Activated naive CD8-positive, alpha-beta T cell treated with anti-CD3 and anti-CD28 coated beads, Interleukin-2, amount 50 U/mL, for 16 hours (primary cell): ENCODE measurements at places on chromosomes 3 and 15.

- no peak for DNase-seq
These were observed 170.3 kb downstream of the ZPLD1 start for GRCh38 chr3:102605153-102605552.

GRCh38 chr3:14514323-14514720 lies 25.8 kb downstream of the GRIP2 start:
- DNase-seq, result no peak

- no peak for DNase-seq
These were observed 25.6 kb downstream of the FEM1B start for GRCh38 chr15:68303134-68303533.

DNA sequence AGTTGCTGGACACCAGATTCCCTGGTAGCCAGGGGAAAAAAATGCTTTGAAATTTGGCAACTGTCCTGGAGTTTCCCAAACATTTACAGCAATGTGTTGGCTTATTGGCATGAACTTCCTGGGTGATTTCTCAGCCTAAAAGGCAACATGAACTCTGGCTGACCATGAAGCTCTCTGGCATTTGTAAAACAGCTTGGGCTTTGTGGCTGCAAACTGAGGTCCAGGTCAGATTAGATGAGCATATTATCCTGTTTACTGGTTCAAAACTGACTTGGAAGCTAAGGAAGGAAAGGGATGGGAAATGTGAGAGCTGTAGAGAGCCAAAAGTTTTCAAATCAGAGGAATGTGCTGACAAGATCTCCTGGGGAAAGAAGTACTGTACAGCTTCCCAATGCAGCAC lies 139.0 kb downstream of the P3H2 start:
- DNase-seq, result no peak

- no peak for DNase-seq
These were observed 53.7 kb upstream of the GYG1 start for GRCh38 chr3:148937467-148938255.

DNA sequence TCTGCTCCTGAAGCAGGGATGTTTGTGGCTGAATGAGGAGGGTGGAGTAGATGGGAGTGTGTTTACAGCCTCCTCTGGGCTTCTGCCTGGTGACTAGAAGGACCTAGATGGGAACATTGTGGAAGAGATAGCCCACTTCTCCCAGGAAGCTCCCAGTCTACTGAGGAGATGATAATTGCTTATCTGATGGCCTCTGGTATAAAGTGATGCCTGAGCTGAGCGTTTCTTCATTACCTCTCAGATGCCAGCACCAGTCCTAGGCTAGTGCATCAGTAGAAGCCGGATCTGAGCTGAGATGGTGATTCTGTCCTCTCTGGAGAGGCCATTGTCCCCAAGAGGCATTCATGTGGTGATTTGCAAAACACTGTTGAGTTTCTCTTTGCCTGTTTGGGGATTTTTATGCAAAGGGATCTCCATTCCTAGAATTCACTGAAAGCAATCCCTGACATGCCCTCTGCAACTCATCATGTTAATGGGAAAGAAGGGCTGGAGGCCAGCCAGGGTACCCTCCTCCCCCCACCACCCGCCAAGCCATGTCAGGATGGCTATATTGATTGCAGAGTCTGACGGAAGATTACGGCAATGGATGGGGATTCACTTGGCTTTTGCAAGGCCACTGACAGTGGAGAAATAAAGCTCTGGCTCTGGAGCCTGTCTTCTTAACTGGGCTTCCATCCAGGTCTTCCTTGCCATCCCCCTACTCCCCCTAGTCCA lies 166.4 kb upstream of the ROPN1 start:
- no peak for DNase-seq

GRCh38 chr3:126987596-126987995 lies 4.7 kb downstream of the PLXNA1 start:
- DNase-seq, result no peak

DNA sequence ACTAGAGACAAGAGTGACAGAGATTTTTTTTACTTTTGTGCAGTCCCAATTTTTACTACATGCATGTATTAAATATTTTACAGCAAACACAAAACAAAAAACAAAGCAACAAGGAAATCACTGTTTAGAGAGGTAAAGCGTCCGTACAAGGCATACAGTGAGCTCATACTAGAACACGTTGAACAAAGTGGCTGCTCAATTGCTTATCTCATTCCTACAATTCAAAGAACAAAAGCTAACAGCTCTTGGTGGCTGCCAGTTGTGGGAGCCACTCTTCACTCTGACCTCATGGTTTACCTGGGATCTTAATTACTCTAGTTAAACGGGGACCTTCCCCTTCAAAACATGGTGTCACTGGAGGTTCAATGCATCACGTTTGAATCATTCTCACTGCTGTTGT lies 7.6 kb upstream of the ARHGEF26 start:
- no peak for DNase-seq

GRCh38 chr15:74630284-74631086 lies 14.8 kb downstream of the CLK3 start:
- DNase-seq, result no peak

GRCh38 chr3:188010478-188010877 lies 143.5 kb upstream of the LPP start:
- DNase-seq, result no peak

GRCh38 chr3:59426821-59427565 lies 377.2 kb upstream of the CFAP20DC start:
- no peak for DNase-seq

- DNase-seq, result no peak
These were observed 12.2 kb downstream of the GBE1 start for GRCh38 chr3:81749265-81749664.

DNA sequence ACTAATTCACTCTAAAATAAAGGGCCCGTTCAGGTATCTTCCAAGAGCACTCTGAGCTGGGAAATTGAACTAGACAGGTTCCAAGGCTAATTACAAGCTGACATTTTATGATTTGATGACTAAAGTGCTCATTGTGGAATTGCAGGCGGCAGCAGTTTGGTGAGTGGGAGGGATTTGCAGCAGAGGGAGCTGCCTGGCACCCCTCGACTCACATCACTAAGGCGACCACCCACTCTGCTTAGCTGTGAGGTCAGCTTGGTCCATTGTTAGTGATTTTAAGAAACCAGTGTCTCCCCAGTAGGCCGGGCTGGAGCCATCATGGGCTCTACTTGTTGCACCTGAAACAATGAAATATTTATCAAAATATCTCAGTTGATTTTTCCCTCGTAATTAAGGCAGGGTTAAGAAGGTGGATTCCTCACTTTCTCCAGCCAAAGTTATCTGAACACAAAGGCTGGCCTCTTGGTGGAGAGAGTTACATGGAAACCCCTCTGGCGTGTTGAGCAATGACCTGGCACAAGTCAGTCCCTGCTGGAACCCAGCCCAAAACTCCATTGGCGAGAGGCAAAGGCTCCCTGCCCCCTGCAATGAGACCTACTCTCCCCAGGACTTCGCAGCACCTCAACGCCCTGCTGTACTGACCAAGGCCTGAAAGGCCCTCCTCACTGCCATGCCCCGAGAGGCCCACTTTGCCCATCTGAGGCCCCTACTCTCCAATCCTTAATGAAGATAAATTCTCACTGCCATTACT lies 65.0 kb upstream of the ATP2B2 start:
- no peak for DNase-seq

DNA sequence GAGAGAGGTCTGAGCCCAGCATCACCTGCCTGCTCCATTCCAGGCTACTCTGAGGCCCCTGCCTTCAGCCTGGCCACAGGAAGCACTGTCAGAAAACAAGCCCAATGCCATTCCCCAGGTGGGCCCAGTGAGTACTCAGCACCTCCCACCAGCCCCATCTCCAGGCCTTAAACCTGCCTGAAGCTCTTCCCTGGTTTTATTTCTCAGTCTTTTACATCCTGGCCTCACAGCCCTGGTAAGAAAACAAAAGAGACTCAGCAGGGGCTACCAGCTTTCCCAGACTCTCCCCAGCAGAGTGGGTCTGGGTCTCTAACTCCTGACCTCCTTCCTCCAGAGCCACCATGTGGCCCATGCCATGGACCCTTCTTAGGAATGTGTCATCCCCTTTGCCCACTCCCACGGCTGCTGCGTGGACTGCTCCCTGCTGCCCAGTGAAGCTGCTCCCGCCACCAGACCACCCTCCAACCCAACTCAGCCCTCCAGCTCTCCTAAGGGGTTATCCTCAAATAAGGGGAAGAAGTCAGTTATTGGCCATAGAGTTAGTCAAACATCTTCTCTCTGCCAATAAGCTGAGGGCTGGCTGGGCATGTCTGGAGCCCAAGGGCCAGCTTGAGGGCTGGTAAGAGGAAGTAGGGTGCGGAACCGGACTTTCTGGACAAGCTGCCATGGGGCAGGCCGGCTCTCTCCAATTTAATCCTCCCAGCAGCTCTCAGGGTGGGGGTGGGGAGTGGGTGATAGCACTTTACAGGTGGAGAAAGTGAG lies 116.7 kb upstream of the LINGO1 start:
- DNase-seq, result no peak

GRCh38 chr3:89742546-89742945 lies 635.1 kb downstream of the EPHA3 start:
- DNase-seq, result no peak

GRCh38 chr3:44130249-44130648 lies 111.4 kb upstream of the TOPAZ1 start:
- no peak for DNase-seq

- DNase-seq, result no peak
These were observed 4.4 kb upstream of the MBNL1 start for GRCh38 chr3:152264378-152264777.

DNA sequence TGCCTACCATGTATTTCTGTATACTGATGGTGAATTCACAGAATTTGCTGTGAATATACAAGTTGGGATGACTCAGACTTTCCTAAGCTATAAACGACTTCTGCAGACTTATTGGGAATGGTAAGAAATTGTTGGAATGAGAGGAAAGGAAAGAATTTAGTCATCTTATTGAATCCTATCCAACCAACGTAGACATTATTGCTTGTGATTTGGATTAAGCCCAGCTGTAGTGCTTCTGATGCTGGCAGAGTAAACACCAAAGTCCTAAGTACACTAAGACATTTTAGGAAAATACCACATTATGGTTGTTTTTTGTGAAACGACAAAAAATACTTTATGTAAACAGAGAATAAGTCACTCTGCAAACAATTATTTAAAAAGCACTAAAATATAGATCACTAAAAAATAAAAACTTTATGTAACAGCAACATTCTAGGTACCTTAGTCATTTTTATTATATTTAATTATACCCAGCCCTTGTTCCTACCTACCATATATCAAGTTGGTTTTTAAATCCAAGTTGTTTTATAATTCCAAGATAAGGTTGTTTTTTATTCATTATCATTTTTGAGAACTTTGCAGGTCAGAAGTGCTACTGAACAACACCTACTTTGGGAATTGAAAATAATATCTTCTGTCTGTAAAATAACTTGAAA lies 99.2 kb upstream of the MLF1 start:
- no peak for DNase-seq

DNA sequence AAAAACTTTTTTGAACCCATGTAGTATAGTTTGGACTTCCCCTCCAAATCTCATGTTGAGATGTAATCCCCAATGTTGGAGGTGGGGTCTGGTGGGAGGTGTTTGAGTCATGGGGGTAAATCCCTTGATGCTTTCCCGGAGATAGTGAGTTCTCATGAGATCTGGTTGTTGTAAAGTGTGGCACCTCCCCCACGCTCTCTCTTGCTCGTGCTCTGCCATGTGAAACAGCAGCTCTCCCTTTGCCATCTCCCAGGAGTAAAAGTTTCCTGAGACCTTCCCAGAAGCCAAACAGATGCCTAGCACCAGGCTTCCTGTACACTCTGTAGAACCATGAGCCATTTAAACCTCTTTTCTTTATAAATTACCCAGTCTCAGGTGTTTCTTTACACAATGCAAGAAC lies 16.0 kb upstream of the RNU6-1 start:
- DNase-seq, result no peak

GRCh38 chr15:51735228-51736010 lies 2.0 kb downstream of the LYSMD2 start:
- no peak for DNase-seq

DNA sequence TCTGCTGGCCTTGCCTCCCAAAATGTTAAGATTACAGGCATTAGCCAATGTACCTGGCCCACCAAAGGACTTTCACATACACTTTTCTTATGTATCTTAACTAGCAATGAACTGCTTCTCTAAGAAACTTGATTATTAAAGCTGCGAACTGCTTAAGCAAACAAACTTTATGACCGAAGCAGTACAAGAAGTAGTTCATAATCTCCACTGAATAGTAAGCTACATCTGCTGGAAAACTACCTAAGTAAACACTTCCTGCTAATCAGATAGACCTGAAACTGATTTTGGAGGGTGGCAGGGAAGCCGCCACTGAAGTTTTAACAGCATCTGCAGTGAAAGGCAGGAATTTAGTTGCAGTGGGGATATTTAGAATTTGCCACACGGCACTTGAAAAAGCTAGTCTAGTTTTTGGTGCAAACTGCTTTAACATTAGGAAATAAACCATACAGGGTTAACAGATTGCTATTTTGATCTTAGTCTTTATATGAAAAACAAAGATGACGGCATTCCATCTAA lies 8.1 kb downstream of the HYPK start:
- DNase-seq, result no peak

DNA sequence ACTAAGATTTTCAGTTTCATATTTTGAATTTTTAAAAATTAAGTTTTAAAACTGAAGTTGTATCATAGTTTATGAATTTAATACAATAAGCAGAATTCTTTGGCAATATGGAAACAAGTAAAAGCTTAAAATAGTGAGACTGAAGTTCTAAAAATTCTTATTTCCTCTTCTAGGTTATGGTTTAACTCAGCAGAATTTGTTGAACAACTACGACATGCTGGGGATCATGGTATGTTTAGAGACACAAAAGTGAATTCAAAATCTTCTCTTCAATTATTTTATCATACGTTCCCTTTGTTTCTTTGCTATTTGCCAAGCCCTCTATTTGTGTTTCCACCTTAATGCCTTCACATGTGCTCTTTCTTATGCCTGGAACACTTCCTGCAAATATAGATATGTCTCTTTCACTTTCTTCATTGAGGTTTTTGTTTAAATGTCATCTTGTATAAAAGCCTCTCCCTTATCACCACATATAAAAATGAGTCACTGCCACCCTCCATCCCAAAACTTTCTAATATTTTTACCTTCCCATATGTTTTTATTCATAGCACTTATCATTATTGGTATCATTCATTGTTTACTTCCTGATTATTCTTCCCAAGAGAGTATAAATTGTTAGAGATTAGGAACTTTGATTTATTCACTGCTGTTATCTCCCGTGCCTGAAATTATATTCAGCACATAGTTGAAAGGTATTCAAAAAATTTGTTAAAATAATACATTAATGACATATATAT lies 6.4 kb downstream of the SUCNR1 start:
- DNase-seq, result no peak

DNA sequence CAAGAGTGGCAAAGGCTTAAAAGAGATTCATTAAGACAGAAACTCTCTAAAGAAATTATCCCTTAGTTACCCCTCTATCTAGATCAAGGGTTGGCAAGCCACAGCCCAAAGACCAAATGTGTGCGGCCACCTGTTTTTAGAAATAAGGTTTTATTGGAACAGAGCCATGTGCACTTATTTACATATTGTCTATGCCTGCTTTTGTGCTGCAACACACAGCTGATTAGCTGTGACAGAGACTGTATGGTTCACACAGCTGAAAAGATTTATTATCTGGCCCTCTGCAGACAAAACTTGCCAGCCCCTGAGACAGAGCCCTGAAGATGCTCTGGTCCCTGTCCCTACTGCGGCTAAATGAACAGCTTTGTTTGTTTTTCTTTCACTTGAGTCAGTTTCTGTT lies 88.1 kb downstream of the ADAMTS9 start:
- no peak for DNase-seq
